HCT116 (cell line): ENCODE measurements at places on chromosomes 13 and 19. TPM values are rescaled to one million over a fixed set of nuclear protein-coding genes. Genes with fewer than 3 reads are reported as not detected.

DNA sequence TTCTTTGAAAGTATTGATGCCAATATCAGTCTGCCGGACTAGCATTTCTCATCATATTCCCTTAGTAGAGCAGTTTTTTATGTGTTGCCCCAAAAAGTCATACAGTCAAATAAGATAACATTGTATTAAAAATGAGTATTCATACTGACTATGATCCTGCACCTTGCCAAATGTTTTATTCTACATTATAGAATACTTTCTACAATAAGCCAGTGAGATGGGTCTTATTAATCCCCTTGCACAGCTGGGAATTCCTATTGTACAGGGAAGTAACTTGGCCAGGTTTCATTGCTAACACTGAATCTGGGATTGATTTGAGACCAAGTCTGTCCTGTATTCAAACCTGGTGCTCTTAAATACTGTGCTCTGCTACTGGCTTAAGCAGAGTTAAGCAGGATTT, 114.0 kb downstream of the KCTD12 start:
- no peak for DNase-seq

LENG8 gene
- total RNA-seq = 196 TPM

- DNase-seq = no peak
These were observed 1.6 kb upstream of the KRTDAP start for GRCh38 chr19:35491836-35492360.

GRCh38 chr13:27347211-27347772, 76.7 kb downstream of the RASL11A start:
- DNase-seq = no peak

TNPO2 gene
- 81.8 TPM for total RNA-seq

- no peak for DNase-seq
These were observed 4.1 kb downstream of the ZNF536 start for GRCh38 chr19:30376272-30376671.

NXNL1 gene
- total RNA-seq = not detected

WDR88 gene
- not detected for total RNA-seq
